ENCODE measurements at places on chromosomes 6 and 20.

GRCh38 chr6:47924001-47924400 is 142.2 kb downstream of the OPN5 start:
- DNase-seq = no peak

- DNase-seq = no peak
These were observed 864.5 kb upstream of the MAN1A1 start for GRCh38 chr6:120214088-120214499.

- DNase-seq = no peak
These were observed 986.3 kb downstream of the TFAP2A start for GRCh38 chr6:9428421-9429172.

- no peak for DNase-seq
These were observed 29.7 kb upstream of the GNRH2 start for GRCh38 chr20:3013771-3014170.

- no peak for DNase-seq
These were observed 86.6 kb upstream of the TPD52L1 start for GRCh38 chr6:125066964-125067363.

DNA sequence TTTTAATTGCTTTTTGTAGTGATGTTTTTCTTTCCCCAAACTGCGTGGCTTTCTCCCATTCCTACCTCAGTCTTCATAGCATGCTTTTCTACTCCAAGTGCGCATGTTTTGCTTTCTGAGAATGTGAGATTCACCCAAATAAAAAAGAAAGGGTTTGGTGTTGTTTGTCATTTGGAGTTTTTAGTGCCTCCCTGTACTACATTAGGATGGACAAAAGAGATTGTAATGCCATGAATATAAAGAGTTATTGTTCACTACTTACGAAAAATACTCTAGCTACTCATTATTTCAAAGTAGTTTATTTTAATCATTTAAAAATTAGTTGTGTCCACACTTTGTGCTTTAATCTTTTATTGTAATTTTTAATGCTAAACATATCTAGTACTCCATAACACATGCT is 81.8 kb downstream of the RNF217 start:
- DNase-seq = no peak

GRCh38 chr6:19502301-19502700 is 334.9 kb upstream of the ID4 start:
- DNase-seq = no peak

GRCh38 chr6:154606457-154606856 is 96.0 kb upstream of the CNKSR3 start:
- peak; percentile 17 for DNase-seq

- no peak for DNase-seq
These were observed 15.7 kb upstream of the QKI start for GRCh38 chr6:163398815-163399214.

GRCh38 chr20:62820208-62820961 is 3.5 kb downstream of the COL9A3 start:
- no peak for DNase-seq

DNA sequence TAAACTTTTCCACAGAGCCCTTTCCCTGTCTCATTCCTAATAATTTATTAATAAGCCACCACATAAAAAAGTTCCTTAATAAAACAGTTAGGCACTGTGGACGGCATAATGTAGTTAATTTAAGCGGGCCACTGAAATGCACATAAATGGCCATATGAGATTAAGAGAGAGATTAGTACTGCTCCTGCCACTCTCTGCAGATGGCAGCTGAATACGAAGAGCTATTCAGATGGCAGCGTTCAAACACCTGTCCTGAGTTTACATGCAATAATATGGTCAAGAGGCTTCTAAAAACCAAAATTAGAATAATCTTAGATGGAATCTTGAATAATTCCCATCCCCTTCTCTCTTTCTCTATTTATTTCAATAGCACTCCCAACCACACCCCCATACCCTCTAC is 461.8 kb downstream of the PKHD1 start:
- no peak for DNase-seq

GRCh38 chr6:155444120-155444917 is 11.3 kb downstream of the NOX3 start:
- no peak for DNase-seq

DNA sequence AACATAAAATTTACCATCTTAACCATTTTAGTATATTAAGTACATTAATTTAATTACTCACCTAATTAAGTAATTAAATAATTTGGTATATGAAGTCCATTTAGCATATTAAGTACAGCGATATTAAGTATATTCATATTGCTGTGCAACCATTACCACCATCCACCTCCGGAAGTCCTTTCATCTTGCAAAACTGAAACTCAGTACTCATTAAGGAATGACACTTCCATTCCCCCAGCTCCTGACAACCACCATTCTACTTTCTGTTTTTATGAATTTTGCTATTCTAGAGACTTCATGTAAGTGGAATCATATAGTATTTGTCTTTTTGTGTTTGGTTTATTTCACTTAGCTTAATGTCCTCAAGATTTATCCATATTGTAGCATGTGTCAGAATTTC is 61.1 kb upstream of the GTSF1L start:
- DNase-seq = no peak

- no peak for DNase-seq
These were observed 506 bp downstream of the CITED2 start for GRCh38 chr6:139373928-139374356.

DNA sequence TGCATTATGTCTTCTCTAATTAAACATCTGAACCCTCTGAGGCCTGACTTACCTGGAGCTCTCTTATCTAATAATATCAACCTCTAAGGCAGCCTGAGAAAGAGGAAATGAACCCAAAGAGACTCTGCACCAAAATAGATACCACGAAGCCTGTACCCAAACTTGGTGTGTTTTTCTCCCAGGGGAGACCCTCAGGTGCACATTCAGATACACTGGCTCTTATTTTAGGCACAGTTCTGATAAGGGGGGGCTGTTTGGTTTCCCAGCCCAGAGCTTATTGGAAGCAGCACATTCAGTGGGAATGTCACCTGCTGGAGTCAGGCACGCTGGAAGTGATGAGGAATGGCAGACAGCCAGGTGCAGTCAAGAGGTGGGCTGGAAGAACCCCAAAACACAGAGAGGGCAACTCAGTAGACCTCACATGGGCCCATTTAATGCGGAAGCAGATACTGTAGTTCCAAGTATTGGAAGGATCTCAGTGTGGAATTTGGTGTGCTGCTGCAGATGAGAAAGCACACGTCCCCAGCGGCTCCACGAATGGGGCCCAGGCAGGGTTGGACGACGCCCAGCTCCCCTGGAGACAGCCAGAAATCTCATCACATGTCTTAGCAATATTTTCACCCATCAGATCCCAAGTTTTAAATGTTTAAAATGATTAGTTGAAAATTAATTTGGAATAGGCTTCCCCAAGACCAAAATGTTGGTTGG is 9.7 kb upstream of the CCR6 start:
- DNase-seq = no peak

GRCh38 chr6:20893412-20893811 is 359.2 kb downstream of the CDKAL1 start:
- DNase-seq = no peak

GRCh38 chr20:39133201-39133600 is 171.1 kb downstream of the DHX35 start:
- DNase-seq = no peak

- no peak for DNase-seq
These were observed 764 bp downstream of the BAG6 start for GRCh38 chr6:31651602-31652191.

DNA sequence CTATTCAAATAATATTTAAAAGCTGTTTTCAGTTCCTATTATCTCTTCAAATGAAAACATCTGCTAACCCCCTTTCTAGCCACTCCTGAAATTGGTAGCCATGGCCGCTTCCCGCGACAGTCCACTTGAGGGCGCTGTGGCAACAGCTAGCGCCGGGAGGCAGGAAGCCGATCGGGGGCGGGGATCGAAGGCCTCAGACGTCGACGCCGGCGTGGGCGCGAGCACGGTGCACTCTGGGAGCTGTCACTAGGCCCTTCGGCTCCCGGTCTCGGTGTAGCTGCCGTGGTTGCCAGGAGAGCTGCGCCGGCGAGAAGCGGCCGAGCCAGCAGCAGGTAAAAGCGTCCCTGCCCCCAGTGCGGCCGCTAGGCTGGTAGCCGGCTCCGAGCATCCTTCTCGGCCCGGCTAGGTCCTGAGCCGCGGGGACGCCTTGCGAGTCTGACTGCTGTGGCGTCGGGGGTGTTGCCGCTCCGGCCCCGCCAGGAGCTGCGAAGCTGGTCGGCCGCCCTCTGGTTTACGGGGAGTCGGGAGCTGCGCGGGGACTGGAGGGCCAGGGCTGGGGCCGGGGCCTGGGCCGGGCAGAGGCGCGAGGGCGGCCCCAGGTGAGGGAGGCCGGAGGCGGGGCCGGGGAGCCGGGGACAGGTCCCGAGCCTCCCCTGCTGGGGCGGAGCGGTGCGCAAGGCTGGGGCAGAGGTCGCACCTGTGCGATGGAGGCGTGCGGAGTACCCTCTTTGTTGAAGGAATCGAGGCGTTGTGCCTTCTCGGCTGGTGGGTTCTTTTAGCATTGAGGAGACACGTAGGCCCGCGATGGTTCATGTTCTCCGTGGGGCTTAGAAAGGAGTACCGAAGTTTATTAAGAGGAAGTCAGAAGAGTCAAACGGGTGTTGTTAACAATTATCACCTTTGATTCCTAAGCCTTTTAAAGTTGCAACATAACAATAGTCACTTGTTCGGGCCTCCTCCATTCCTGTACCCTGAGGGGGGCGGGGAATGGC is at the start of gene DOP1A:
DOP1A (plus strand) TSS at position 224 of the 992 bp plus-strand sequence. CDS start 29,307 bp downstream, outside the sequence.
- DNase-seq = peak; percentile 83

DNA sequence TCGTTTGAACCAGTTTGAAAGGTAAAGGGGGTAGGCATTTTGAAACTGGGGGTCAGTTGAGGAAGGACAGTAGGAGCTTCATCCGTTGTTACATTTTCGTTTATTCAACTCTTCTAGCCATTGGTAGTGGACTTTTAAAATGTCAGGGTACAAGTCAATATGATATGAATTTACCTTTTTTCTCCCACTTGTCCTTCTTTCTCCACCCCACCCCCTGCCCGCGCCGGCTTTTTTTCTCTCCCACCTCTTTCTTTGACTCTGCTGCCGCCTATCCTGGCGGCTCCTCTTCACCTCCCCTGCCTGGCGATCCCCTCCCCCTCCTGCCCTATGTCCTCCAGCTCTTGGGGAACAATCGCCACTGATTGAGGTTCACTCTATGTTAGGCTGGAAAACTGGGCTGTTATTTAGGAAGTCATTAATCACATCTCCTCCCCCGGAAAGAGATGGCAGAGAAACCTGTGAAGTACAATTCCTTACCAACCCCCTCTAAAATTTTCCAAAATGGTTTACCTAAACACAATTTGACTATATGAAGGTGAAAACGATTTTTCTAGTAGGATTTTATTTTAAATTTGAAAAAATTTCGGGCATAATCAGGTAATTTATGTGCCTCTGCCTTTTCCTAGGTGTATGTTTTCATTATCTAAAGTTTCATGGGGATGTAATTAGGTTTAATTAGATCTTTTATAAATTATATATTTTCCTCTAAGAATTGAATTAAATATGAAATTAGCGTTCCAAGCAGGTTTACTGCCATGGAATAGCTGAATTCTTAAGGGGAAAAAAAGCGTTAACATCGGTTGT is 778 bp upstream of the LIN28B start:
- DNase-seq = no peak

- DNase-seq = no peak
These were observed 170.3 kb upstream of the AHI1 start for GRCh38 chr6:135667691-135668455.

DNA sequence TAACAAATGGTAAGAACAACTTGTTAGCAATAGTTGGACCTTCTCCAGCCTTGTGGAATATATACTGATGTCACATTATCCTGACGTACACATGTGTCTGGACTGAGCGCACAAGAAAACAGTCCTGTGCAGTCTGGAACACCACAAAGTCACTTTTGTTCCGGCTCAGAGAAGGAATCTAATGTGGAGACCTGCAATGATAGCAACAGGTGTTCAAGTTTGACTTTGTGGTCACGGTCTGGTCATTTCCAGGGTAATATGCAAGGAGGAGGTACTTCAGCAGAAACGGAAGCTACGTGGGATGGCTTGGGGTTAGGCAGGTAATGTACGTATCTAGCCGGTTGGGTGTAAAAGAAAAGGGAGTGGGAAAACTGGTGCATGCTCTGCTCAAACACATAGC is 687.2 kb upstream of the AGPAT4 start:
- DNase-seq = no peak

DNA sequence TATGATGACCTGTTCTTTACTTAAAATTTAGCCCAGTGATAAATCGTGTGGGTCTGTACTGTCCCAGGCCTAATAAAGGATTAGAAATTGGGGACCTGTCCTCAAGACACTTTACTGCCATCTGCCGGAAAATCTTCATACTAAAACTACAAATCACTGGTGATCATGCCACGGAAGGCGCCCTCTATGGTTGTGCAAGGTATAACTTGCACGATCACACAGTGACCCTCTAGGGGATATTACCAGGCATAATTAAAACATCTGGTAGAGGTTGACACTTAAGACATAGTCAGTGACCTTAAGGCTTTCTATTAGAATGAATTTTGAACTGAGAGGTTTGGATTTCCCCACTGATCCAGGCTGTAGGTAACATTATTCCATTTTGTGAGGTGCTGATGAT is 172.6 kb downstream of the BMP2 start:
- DNase-seq = no peak

DNA sequence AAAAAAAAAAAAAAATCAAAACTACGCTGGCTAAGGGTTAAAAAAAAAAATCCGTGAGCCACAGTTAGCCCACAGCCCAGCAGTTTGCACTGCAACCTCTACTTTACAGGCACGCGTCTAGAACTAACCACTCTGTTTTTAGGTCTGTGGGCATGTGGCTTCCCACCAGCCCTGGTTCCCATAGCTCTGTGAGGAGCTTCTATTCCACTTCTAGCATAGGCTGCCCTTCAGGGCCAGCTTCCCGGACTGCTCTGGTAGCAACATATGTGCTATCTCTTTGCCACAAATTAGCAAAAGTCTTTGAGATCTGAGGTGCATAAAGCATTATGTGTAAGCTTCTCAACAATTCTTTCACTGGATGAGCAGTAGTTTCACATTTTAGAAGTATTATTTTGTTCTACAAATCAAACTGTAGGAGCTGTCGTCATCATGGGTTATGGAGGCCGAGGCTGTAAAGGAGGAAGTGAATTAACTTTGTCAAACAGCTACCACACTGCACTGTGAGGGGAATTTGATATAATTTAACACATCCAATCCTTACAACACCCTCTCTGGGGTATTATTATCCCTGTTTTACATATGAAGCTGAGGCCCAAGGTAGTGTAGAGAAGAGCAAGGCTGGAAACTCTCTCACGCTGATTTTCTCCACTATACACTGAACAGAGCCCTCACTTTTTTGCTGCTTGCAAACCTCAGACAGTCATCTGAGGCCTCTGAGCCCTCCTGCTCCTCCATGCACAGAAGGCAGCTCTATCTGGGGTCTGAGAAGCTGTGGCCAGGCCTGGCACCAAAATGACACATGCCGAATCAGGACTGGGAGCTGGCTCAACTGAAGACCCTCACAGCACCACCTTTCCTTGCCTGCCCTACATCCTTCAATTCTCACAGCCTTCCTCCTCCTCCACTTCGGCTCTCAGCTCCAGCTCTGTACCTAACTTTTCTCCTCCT is 35.4 kb downstream of the MAN1A1 start:
- no peak for DNase-seq

- no peak for DNase-seq
These were observed 98.6 kb downstream of the KCNQ5 start for GRCh38 chr6:72720464-72720863.

GRCh38 chr6:144190593-144190992 is 40.3 kb downstream of the STX11 start:
- DNase-seq = no peak
